GM23248 (cell line): ENCODE measurements at places on chromosomes 12 and 14.
A peak's percentile ranks its signal among the peaks of the same experiment; 100 is the strongest.

- no peak for DNase-seq
These were observed 201.0 kb upstream of the RTL1 start for GRCh38 chr14:101104485-101104884.

- no peak for DNase-seq
These were observed 339.3 kb downstream of the NRXN3 start for GRCh38 chr14:78509516-78509915.

DNA sequence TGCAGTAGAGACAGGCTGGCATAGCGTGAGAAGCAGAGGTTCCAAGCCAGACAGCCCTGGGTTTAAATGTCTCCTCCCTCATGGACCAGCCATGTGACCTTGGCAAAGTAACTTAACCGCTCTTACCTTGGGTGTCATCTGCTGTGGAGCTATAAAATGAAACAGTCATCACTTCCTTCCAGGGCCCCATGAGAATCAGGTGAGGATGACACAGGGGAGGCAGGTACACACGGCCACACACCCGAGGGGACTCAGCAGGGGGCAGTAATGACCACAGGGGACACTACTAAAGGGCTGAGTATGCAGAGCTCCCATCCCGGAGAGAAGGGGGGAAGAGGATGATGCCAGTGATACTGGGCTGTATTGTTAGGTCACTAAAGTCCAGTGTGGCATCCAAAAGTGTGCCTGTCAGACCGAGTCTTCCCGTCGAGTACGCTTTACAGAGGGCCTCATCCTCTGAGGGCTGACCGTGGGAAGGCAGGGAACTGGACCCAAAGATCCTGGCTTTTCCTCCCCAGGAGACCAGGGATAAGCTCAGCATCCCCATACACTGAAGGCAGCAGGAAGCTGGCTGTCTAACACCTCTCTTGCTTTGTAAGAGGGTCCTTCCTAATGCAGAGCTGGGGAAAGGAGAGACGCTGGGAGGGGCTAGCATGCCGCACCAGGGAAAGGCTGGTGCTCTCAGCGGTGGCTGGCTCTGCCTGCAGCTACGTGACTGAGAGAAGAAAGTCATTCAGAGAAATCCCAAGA is 94.2 kb downstream of the SINHCAF start:
- no peak for DNase-seq

DNA sequence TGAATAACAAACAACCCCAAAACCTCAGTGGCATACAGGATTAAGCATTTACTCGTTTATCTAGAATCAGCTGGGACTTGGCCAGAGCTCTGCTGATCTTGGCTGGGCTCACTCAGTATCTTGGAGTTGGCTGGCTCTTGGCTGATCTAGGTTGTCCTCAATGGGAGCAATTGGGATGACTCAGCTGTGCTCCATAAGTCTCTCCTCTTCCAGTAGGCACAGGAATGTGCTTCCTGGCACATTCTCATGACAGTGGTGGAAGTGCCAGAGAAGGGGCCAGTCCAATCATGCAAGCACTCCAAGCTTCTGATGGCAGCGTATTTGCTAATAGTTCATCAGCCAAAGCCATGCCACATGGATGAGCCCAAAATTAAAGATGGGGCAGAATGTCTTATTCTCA is 41.7 kb upstream of the ANO4 start:
- DNase-seq: no peak

- peak; percentile 6 for DNase-seq
These were observed 465.8 kb downstream of the CCER1 start for GRCh38 chr12:90489141-90489540.

GRCh38 chr12:31118347-31119191 is 44.9 kb downstream of the DDX11 start:
- DNase-seq: no peak

DNA sequence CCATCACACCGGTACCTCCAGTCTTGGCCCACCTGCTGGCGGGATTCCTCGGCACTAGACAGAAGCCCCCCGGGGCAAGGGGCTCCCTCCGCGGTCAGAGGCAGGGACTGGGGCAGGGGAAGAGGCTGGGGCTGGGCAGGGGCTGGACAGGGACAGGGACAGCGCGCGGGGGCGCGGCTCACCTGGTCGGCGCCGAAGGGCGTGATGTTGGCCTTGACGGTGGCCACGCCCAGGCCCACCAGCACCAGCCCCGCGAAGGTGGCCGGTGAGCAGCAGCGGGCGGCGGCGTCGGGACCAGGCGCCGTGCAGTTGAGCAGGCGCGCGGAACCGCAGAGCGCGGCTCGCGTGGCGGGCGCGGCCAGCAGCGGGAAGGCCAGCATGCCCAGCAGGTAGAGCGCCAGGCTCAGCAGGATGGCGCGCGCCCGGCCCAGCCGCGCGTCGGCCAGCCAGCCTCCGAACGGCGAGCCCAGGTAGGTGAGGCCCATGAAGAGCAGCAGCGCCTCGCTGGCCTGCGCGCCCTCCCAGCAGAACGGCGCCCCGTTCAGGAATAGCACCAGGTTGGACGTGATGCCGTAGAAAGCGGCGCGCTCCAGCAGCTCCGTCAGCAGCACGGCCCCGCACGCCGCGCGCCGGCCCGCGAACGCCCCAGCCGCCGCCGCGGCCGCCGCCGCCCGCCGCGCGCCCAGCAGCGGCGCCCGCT is 392 bp downstream of the SLC15A4 start:
- DNase-seq: no peak

GRCh38 chr12:53543539-53543938 is 36.3 kb upstream of the NPFF start:
- DNase-seq: peak; percentile 89

- peak; percentile 94 for DNase-seq
These were observed 71.3 kb downstream of the ANKRD9 start for GRCh38 chr14:102437997-102438915.

GRCh38 chr14:39025810-39026627 is 77.0 kb downstream of the SEC23A start:
- DNase-seq: peak; percentile 5

GRCh38 chr12:71848212-71848611 is 8.7 kb downstream of the TBC1D15 start:
- DNase-seq: peak; percentile 29

- peak; percentile 85 for DNase-seq
These were observed 17.5 kb downstream of the ANAPC5 start for GRCh38 chr12:121334513-121335343.

DNA sequence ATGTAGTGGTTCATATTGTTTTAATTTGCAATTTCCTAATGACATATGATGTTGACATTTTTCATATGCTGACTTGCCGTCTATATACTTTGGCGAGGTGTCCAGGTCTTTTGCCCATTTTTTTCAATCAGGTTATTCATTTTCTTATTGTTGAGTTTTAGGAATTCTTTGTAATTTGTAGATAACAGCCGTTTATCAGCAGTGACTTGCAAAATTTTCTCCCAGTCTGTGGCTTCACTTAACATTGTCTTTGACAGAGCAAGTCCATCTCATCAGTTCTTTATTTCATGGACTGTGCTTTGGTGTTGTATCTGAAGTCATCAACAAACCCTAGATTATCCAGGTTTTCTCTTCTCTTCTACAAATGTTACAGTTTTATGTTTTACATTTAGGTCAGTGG is 12.6 kb upstream of the KLHDC2 start:
- no peak for DNase-seq

DNA sequence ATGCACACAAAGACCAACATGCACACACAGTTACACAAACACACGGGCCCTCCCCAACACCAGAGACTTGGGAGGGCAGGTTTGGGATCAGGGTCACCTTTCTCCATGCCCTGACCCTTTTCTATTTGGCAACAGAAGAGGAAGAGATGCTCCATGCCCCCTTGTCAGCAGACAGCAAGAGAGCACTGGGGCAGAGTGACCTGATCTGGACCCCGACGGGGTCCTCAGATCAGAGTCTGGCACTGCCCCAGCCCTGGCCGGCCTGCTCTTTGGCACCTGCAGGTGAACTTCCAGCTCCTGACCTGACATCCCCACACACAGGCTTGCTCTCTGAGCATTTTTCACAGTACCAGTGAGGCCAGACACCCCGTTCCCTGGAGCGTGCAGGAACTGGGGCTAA is 21.4 kb downstream of the ADCY6 start:
- DNase-seq: no peak

GRCh38 chr12:15220915-15221885 is at the start of gene RERG:
Gene RERG, minus strand, starts transcription at chr12:15221417. Its CDS starts 3,928 bp downstream, at chr12:15217489.
- peak; percentile 81 for DNase-seq

- DNase-seq: no peak
These were observed 918.0 kb downstream of the AACS start for GRCh38 chr12:125983094-125983783.
